ENCODE measurements at places on chromosomes 3 and 15.

- no peak for DNase-seq
These were observed 35.2 kb downstream of the U2SURP start for GRCh38 chr3:143036557-143036956.

- DNase-seq: no peak
These were observed 164.9 kb downstream of the ROBO2 start for GRCh38 chr3:77204788-77205187.

DNA sequence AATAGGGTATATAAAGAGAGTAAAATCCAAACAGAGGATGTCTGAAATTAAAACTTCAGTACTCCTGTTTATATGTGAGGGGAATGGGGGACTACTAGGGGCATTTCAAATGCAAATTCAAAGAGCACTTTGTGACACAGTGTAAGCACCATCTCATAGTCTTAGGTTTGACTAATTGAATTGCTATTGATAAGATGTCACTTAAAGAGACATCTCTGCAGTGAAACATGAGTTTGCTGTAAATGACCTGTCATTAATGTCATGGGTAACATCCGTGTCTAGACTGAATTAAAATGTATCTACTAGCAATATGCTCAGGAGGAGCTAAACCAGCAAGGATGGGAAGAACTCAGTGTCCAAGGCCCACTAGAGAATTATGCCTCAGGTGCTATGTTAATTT, 41.0 kb downstream of the ROBO1 start:
- DNase-seq: no peak

DNA sequence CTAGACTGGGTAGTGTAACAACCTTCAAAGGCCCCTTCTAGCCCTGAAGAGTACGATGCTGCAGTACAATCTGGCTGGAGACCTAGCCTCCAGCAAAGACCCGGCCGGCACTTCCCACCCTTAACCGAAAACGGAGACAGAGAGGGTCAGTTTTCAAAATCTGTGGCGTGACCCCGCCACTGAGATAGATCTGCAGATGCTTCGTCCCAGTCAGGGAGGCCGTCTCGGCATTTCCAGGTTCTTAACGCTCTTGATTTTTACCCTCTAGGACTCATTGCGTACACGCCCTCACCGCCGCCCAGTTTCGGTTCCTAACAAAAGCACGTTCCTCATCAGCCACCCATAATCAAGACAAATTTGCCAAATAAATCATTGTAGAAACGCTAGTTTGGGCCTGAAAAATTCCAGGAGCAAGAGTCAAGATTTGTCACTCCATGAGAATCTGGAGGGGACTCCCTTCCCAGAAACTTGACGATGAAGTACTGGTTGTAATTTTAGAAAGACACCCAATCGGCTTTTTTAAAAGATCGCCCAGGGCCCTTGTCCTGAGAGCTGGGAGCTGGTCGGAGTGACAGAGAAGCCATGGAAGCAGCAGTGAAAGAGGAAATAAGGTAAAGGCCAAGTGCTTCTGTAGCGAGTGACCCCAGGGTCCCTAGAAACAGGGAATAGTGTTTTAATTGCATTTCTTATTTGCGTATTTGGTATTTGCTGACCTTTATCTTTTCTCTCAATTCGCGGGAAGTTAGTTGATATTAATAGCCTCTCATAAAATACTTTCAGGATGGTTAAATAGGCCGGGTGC, 868 bp upstream of the TMEM87A start:
- DNase-seq: peak; percentile 57

GRCh38 chr15:91055548-91056331, 33.3 kb upstream of the VPS33B start:
- DNase-seq: peak; percentile 12

GRCh38 chr3:158794936-158795518, 6.8 kb upstream of the MFSD1 start:
- no peak for DNase-seq

DNA sequence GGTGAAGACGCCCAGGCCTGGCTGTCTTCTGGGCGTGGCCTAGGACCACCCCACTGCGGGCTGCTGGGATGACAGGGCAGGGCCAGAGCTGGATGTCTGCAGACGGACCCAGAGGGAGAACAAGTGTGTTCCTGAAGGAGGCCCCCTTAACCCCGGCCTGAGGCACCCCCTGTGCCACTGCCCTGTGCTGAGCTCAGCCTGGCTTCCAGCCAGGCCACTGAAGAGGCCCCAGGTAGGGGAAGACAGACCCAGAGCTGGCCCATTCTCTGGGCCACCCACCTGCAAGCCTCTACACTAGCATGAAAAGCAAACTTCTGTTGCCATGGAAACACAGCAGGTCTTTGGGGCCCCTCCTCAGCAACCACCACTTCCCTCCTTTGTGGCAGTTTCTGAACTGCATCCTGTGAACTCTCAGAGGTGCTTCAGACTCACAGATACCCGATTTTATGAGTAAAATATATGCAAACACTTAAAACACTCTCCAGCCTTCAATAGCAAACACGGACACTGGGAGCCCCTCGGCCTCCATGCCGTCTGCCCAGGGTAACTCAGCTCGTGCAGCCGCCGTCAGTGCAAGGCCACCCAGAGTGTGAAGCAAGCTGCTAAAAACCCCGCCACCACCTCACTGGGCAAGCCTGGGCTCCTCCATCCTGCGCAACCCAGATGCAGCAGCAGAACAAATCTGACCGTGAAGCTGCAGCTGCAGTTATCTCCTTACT, 42.5 kb downstream of the CMTM6 start:
- no peak for DNase-seq

DNA sequence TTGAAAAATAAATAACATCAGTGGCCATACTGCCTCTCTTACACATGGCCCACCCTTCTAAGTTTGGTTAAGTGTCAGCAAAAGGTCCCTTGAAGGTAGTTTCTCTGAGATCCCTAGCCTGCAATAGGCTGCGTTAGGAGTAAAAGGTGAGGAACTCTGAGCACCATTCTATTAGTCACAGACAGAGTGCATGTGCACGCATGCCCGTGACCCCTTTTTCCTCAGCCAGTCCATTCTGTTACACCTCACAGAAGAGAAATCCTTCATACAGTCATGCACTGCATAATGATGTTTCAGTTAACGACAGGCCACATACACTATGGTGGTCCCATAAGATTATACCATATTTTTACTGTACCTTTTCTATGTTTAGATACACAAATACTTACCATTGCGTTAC, 12.5 kb downstream of the RCCD1 start:
- no peak for DNase-seq

- DNase-seq: no peak
These were observed 1.6 kb downstream of the BOC start for GRCh38 chr3:113212844-113213375.

DNA sequence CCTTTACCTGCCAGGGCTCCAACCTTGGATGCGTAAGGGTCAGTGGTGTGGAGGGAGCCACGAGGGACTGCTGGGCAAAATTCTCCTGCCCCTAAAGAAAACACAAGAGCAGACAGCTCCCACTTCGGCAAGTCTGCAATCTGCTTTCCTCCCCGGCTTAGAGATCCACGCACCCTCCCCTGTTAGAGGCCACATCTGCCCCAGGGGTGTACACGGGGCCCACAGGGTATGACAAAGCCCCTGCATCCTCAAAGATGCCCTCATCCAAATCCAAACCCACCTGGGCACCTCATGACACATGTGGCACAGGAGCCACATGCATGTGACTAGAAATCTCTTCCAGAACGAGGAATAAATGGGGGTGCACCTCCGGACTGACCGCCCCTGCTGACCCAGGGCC, 25.5 kb downstream of the ZXDC start:
- no peak for DNase-seq

DNA sequence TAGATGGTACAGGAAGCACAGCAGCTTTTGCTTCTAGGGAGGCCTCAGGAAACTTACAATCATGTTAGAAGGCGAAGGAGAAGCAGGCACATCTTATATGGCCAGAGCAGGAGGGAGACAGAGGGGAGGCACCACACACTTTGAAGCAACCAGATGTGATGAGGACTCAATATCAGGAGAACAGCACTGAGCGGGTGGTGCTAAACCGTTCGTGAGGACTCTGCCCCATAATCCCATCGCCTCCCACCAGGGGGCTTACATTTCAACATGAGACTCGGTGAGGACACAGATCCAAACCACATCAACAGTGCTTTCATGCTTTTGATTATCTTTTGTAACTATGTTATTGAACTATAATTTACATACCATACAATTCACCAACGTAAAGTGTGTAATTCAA, 7.6 kb upstream of the TMEM44 start:
- DNase-seq: no peak

GRCh38 chr15:72128359-72128758, 10.2 kb downstream of the SENP8 start:
- no peak for DNase-seq

- no peak for DNase-seq
These were observed 112.2 kb upstream of the LRRFIP2 start for GRCh38 chr3:37286569-37286968.

- DNase-seq: no peak
These were observed 7.6 kb downstream of the GDPGP1 start for GRCh38 chr15:90241343-90242192.

DNA sequence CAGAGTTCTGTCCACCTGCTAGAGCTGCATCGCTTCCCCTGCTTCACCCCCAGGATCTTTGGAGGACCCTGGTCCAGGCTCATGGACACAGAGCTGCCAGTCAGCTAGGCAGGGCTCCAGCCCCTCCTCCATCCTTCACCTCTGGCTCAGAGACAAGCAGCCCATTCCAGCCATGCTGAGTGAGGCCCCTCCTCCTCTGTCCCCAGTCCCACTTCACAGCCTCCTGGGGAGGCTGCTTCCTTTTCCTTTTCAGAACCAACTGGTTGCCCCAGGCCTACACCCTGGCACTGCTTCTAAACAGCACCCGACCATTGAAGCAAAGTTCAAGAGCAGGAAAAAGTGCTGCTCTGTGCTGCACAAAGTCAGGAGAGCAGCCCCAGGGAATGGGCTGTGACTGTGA, 22.2 kb downstream of the IQSEC1 start:
- DNase-seq: no peak

- DNase-seq: no peak
These were observed 123.1 kb upstream of the UMPS start for GRCh38 chr3:124607163-124607562.

GRCh38 chr15:78171864-78172472, 22.8 kb downstream of the IDH3A start:
- DNase-seq: no peak

GRCh38 chr3:143963946-143964345, 7.7 kb upstream of the DIPK2A start:
- DNase-seq: no peak

DNA sequence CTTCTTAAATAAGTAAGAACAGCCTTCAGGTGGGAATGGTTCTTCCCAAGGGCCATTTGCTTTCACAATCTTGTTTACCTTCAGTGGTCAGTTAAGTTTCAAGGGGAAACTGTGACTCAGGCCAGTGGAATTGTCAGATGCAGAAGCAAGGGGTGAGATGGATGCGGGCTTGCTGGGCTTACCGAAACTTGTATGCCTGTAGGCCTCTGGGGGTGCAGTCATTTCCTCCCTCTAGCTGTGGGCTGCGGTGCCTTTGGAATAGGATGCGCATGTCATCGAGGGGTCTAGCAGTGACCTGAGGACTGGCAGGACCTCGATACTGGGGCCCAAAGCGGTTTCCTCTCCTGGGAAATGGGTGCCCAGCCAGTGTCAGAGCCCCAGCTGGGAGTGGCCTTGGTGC, 121.6 kb downstream of the EEFSEC start:
- DNase-seq: no peak

GRCh38 chr3:194758716-194759115, 73.0 kb downstream of the FAM43A start:
- DNase-seq: no peak

GRCh38 chr15:90829942-90830440, 38.4 kb upstream of the FURIN start:
- no peak for DNase-seq

GRCh38 chr3:143586576-143586975, 261.7 kb downstream of the SLC9A9 start:
- DNase-seq: no peak

DNA sequence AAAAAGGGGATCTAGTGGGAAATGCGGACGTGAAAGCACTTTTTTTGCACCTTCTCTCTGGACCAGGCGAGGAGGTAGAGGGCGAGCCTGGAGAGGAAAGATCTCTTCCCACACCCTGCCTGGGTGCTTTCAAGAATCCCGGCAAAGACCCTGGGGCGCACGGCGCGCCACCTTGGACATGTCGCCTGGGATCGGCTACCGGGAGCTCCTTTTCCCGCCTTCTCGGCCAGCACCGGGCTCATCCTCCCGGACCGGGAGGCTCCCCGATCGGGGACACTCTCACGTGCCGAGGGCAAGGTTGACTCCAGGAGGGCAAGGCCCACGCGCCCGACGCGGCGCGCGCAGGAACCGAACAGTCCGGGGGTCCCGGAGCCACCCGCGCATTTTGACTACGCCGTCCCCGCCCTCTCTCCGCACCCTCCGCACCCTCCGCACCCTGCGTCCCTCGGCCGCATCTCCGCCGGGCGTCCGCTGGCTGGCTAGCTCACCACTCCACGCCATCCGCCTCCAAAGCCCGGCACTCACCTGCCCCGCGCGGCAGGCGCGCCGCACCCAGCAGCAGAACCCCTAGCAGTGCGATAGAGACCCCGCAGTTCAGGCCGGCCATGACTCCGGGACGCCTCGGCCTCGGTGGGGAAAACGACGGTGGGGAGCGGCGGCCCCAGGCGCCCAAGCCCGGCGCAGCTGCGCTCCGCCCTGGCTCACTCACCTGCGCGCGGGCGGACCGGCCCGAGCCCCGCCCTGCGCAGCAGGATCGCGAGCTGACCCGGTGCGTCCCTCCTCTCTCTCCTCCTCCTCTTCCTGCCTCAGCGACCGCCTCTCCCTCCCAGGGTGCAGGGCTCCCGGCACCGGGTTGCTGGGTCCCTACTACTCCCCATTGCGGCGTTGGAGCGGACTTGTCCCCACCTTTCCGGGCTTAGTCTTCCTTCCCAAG, at the start of gene CDCP1:
Gene CDCP1, minus strand, starts transcription at position 698 of the 934 bp plus-strand sequence. Its CDS starts 91 bp downstream, at position 607.
- DNase-seq: no peak

DNA sequence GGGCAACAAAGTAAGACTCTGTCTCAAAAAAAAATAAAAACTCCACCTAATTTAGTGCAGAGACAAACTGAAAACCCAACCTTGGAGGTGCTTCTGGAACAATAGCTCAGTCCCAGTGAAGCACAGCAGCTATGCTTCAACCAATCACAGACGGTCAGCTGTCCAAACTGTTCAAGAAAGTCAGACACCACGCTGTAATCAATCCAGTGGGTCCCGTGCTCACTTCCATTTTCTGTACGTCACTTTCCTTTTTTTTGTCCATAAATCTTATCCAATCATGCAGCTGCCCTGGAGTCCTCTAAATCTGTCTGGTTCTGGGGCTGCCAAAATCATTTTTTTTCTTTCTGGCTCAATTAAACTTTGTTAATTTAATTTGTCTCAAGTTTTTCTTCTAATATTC, 93.6 kb upstream of the FAM174B start:
- DNase-seq: no peak

DNA sequence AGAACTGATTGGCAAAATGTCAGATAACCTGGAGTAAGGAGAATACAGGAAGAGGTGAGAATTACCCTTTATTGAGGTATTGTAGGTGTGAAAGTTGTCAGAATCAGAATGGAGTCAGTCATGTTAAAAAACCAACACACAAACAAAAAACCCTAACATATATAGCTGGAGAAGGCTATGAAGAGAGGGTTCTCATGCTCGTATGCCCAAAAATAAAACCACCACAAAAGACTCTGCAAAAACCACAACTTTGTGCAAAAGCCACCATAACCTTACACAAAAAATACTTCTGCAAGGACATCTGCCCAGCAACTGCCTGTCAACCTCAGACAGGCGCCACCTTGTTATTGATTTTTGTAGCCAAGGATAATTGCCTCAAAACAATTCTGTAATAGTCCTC, 136.0 kb downstream of the CD47 start:
- no peak for DNase-seq
